ENCODE measurements at places on chromosomes 5 and 9.

- DNase-seq = no peak
Observed at GRCh38 chr9:6723881-6724420, 33.8 kb upstream of the KDM4C start.

DNA sequence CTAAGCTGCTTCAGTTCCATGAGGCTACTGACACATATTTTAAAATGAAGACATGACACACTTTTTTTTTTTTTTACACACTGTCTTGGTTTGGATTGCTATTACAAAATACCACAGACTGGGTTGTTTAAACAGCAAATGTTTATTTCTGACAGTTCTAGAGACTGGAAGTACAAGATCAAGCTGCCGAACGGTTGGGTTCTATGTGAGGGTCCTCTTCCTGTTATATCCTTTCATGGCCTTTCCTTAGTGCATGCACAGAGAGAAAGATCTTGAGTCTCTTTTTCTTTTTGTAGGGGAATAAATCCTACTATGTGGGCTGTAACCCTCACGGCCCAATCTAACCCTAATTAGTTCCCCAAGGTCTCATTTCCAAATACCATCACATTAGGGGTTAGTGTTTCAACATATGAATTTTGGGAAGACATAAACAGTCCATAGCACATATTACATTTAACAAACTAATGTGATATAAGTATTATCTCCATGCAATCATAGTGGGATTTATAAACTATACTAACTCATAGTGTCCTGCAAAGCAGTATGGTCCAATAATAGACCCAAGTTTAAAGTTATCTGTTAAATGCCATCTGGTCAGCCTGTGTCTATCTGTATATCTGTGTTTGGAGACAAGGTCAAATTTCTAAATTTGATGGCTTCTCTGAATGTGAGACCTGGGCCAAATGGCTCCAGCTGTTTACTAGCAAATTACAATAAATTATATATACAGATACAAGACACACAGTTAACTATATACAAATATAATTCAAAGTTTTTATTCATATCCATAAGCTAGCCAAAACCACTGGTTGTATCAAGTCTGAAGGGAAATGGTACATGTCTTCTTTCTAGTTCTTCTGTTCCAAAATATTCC is 90.3 kb upstream of the NREP start:
- DNase-seq = no peak

GRCh38 chr9:101650142-101650541 is 55.4 kb upstream of the PPP3R2 start:
- no peak for DNase-seq

DNA sequence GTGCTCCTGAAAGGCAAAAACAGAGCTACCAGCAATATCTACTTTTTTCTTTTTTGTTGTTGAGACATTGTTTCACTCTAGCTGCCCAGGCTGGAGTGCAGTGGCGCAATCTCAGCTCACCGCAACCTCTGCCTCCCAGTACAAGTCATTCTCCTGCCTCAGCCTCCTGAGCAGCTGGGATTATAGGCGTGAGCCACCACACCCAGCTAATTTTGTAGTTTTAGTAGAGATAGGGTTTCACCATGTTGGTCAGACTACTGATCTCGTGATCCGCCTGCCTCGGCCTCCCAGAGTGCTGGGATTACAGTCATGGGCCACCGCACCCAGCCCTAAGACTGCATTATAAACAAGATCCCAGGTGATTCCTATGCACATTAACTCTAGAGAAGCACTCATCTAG is 17.0 kb downstream of the PLPP1 start:
- DNase-seq = no peak

DNA sequence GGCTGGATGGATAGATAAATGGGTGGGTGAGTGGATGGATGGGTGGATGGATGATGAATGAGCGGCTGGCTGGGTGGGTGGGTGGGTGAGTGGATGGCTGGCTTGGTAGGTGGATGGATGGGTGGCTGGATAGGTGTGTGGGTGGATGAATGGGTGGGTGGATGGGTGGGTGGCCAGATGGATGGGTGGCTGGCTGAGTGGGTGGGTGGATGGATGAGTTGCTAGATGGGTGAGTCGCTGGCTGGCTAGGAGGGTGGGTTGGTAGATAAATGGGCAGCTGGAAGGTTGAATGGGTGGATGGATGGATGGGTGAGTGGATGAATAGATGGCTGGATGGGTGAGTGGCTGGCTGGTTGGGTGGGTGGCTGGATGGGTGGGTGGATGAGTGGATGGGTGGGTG is 27.9 kb upstream of the CEP72 start:
- no peak for DNase-seq

GRCh38 chr5:59615272-59615671 is 278.3 kb downstream of the PDE4D start:
- DNase-seq = no peak

GRCh38 chr9:94941211-94941875 is 214.8 kb downstream of the AOPEP start:
- no peak for DNase-seq

- DNase-seq = peak; percentile 16
Observed at GRCh38 chr5:58759745-58760144, 176.9 kb downstream of the RAB3C start.

DNA sequence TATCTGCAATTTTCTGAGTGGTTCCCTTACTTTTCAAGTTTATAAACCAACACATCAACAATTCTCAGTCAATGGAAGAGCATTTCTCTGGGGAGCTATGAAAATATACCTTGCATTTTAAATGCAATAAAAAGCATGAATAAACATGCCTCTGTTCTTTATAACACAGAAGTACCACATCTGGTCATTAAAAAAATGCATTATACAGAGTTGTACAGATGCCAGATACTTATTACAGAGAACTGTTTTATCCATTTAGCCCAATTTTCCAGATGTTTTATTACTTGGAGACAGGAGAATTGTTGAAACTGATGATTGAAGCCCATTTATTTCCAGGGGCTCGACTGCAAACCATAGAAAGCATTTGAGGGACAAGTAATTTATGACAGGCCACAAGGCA is 19.2 kb upstream of the HEXB start:
- no peak for DNase-seq

DNA sequence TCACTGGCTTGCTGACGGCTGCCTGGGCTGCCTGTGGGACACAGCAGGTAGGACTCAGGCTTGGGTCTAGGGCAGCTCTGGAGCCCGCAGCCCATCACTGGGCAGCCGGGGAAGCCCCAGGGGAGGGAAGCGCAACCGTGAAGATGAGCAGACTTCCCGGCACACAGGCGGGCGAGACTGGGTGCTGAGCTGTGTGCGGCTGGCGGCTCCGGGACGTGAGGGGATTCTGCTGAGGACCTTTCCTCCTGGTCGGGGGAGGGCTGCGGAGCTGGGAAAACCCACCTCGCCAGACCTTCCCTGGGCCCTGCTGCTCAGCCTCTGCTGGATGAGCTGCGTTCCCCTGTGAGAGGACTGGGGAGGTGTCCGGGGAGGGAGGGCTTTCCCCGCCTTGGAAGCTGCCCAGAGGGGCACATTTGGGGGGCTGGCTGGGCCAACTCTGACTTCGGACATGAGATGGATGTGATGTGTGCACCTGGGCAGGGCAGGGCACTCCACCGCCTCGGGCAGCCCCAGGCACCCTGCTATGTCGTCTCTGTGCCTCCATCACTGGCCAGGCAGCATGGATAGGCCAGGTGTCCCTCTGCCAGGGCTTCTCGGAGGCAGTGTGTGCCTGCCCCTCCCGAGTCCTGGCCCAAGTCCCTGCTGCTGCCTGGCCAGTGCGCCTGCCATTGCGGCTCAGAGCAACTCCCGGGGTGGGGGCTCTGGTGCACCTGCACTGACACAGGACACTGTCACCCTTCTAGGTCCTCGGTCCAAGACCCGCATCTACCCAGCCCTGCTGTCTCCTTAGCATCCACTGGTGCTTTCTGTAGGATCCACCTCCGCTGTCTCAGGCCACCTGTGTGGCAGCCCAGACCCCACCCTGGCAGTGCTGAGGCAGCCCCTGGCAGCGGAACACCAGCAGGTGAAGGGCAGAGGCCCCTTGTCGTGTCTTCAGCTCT is 66.4 kb downstream of the COL5A1 start:
- DNase-seq = no peak

- DNase-seq = no peak
Observed at GRCh38 chr5:5886812-5887486, 464.5 kb downstream of the ICE1 start.
